ENCODE measurements at places on chromosomes 7 and 10.

GRCh38 chr10:11232222-11232961, 214.7 kb downstream of the CELF2 start:
- DNase-seq, result no peak

DNA sequence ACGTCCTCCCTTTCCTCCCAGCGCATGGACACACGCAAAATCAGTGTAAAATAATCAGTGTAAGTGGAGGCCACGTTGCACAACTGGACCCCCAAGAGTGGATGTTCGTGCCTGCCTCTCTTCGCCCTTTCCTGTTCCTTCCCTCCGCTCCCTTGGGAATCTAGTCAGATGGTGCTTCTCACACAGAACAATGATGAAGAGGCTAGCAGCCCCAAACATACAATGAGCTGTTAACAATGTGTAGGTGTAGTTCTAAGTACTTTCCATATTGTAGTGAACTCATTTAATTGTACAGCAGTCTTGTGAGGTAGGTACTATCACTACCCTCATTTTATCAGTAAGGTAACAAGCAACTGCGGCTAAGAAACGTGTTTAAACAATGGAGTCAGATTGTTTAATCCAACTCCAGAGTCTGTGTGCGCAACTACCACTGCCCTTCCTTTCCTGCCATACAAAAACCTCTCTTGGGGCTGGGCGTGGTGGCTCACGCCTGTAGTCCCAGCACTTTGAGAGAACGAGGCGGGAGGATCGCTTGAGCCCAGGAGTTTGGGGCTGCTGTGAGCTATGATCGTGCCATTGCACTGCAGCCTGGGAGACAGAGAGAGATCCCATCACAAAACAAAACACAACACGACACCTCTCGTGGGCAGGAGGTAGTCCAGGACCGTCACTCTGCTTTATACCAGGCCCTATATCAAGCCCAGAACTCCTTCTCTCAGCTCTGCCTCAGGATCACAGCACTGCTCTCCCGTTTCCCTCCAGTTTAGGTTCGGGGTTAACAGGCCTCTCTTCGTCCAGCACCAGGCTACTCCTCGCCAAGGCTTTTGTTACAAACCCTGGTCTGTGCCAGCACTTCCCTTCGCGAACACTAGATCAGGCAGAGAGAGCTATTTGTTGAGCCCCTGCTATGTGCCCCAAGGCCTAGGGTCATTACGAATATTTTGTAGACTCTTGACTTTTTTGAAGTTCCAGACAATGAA, 1.1 kb downstream of the FKBP9 start:
- DNase-seq, result peak; percentile 39

GRCh38 chr10:132136097-132136521, 50.6 kb upstream of the DPYSL4 start:
- no peak for DNase-seq

DNA sequence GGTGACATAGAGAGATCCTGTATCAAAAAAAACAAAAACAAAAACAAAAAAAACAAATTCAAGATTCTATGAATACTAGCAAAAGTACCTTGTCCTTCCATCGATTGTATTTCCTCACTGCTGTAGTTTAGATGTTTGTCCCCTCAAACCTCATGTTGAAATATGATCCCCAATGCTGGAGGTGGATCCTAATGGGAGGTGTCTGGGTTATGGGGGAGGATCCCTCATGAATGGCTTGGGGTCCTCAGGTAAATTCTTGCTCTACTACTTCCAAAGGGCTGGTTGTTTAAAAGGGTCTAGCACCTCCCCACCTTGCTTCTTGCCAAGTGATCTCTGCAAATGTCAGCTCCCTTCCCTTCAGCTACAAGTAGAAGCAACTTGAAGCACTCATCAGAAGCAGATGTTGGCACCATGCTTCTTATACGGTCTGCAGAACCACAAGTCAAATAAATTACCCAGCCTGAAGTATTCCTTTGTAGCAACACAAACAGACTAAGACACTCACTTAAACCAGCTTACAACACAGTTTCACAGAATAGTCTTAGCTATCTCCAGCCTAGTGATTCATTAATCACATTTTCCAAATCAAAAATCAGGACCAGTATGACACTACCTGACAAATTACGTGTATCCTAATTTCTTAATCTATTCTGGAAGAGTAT, 20.7 kb downstream of the ABI1 start:
- DNase-seq, result peak; percentile 56

All from astrocyte (in vitro differentiated cells and primary cell).